Stimulated activated effector memory CD8-positive, alpha-beta T cell treated with anti-CD3 and anti-CD28 coated beads, Interleukin-12 subunit alpha, Interleukin-12 subunit beta, amount 100 ng/mL, for 72 hours (primary cell): ENCODE measurements at places on chromosomes 6 and 20.

- DNase-seq: no peak
These were observed 92.7 kb upstream of the GLP1R start for GRCh38 chr6:38955861-38956260.

GRCh38 chr6:108133594-108134179, 32.1 kb upstream of the NR2E1 start:
- peak; percentile 51 for DNase-seq

DNA sequence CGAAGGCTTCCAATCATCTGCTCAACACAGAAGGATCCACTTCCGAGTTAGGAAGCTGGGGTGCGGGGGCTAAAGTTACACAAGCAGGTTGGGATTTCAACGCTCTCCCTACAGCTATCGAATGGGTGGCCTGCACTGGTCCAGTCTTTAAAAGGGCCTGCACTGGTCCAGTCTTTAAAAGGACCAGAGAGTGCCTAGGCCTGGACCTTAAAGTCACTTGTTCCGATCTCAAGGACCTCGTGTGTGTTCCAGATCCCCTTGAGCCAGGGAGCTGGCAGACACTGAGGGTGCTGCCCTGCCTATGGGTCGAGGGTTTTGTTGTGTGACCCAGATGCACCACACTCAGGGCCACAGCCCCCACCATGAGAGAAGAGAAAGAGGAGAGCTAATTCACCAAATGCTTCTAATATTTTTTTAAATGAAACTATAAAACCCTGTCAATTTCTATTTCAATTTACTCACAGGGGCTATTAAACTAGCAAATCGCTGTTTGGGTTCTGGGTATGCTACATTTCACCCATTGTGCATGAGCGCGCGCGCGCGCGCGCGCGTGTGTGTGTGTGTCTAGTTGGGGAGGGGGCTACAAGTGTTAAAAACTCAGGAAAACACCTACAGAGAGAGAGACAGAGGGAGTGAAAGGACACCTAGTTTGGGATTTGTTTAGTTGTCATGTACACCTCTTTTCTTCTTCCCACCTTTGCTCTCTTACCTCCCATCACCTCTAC, 7.5 kb downstream of the TFAP2B start:
- DNase-seq: no peak

GRCh38 chr6:41920921-41921711, at the start of the genes BYSL and MED20:
Gene BYSL (plus strand): TSS chr6:41921499. CDS start chr6:41921563, 64 bp downstream.
Gene MED20 (minus strand): TSS chr6:41921139. CDS start chr6:41921018, 121 bp downstream.
- DNase-seq: peak; percentile 99

DNA sequence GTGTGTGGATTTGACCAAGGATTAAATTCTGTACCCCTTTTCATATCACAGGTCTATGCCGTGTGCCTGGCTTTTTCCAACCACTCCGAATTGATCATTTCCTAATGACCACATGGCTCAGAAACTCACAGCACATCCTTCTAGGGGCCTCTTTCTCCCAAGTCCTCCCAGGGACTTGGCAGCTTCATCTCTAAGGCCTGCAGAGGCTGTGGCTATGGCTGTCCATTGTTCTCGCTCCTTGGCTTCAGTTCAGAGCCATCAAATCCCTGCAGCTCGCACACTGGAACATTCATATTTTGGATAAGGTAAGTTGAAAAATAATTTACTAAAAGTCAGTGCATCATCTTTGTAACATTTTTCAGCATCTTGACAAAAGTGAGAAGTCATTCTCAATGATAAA, 497.2 kb upstream of the CDH4 start:
- DNase-seq: no peak

DNA sequence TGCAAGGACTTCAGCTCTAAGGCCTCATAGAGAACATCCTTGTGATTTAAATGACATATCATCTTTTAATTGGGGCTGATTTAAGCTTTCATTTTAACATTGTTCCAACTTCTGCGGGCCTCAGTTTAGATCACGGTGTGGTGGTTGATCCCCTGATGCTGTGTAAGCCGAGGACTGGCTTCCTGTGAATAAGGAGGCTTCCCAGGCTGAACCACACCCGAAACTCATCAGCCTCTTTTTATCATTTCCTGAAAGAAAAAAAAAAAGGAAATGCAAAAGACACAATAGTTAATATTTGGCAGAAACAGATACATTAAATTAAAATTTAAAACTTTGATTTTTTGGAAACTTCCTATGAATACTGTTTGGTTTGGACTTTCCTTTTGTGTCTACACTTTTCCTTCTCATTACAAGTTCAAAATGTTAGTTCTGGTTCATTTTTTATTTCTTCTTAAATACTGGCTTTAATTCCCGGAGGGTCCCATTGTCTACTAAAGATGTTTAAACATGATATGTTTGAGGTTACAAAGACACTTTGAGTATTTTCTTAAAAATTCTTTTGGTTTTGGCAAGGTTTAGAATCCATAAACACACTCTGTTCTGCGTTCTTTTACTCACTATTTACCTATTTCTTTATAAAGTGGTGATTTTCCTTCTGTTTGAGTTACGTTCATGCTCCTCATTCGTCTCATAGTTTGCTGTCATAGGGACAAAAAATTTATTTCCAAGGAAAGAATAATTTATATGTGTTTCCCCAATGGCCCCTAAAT, 230.0 kb upstream of the SULF2 start:
- no peak for DNase-seq
